NCI-H1417 treated with DMSO at 0.1 percent for 48 hours (cell line): ENCODE measurements at places on chromosomes 11 and 22.

DNA sequence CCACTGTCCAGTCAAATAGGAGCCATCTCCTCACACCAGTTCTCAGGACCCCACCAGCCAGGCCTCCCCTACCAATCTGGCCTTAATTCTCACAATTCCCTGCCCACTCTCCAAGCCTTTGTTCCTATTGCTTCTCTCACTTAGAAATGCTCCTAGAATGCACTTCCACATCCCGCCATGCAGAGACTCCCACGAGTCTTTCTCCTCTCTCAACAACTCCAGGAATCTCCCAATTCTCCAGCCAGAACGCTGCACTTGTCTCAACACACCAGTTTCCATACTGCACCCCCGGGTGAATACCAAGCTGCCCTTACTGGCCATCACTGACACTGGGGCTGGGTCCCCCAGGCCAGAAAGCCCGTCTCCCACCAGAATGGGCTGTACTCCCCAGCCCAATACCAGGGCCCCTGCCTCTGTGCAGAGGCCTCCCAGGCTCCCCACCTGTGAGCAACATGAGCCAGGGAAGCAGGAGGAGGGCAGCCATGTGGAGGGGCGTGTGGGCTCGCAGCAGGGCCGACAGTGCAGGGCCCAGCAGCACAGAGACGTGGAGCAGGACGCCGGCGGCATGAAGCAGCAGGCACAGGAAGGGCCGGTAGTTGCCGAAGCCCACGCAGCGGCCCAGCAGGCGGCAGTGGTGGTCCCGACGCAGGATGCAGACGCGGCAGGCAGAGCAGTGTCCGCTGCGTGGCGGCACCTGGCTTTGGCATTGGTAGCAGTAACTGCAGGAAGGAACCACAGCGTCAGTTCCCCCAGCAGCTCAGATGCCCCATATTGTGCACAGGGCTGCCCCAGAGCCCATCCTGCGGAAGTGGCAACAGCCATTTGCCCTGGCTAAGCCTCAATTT is 2.4 kb downstream of the ZDHHC24 start:
- DNase-seq: no peak

- DNase-seq: peak; percentile 96
These were observed at the start of gene ZNHIT2 for GRCh38 chr11:65117206-65118096. Gene ZNHIT2, minus strand, starts transcription at chr11:65117701. Its CDS starts 48 bp downstream, at chr11:65117653.

- DNase-seq: peak; percentile 33
These were observed 1158.5 kb downstream of the JRKL start for GRCh38 chr11:97548280-97548679.

- DNase-seq: no peak
These were observed 23.2 kb downstream of the RTN4RL2 start for GRCh38 chr11:57483562-57483918.

DNA sequence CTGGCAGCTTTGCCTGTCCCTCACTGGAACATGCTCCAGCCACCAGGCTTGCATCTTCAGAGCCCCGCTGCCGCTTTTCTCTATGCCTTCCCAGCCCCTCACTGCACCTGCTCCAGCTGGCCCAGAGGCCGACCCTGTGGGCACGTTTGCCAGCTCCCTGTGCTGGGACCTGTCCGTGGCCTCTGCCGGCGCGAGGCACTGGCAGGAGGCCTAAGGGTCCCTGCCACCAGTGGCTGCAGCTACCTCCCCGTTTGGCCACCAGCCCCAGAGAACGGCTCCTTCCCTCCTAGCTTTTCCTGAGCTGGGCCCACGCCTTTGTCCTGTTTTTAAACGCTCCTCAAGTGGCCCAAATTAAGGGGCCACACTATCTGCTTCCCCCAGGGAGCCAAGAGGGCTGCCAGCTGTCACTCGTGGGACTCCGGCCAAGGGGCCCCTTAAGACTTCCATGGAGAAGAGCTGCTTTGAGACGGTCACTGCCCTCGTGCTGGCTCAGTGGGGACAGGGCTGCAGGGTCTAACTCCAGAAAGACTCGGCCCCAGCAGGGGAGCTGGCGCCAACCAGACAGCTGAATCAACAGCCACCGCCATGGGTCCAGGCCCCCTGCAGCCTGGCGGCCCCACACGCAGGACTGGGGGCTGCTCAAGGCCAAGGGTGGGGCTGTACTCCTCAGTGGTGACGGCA is 24.6 kb upstream of the WNT7B start:
- DNase-seq: peak; percentile 73

GRCh38 chr11:75312346-75312745 is 39.1 kb downstream of the ARRB1 start:
- DNase-seq: no peak

DNA sequence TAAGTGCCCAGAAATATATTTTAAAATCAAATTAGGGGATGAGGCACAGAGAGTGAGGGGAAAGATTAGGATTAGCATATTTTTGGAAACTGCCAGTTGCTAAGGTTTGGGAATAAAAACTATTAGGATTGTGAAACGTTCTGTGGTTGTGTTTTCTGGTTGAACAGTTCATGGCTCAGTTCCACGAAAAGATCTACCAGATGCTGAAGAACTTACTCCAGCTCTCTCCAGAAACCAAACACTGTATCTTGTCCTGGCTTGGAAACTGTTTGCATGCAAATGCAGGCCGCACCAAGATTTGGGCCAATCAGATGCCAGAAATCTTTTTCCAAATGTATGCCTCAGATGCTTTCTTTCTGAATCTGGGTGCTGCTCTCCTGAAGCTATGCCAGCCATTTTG is 15.3 kb downstream of the UBE4A start:
- DNase-seq: no peak

GRCh38 chr11:124536520-124536919 is 6.9 kb downstream of the OR8B12 start:
- no peak for DNase-seq

DNA sequence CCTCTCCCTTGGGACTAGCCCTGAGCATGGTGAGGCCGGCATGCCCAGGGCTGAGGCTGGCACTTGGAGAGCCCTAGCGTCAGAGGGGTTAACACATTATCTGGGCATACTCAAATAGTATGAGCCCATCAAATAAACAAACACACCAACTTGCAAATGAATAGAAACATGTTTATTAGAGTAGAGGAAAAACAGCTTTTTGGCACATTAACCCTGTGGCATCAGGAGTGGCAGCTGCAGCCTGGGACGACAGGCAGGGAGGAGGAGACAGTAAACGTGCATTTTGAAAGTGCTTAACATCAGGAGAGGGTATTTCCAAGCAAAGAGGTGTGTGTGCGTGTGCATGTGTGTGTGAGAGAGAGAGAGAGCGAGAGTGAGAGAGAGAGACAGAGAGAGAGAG is 684.9 kb downstream of the NTM start:
- no peak for DNase-seq

DNA sequence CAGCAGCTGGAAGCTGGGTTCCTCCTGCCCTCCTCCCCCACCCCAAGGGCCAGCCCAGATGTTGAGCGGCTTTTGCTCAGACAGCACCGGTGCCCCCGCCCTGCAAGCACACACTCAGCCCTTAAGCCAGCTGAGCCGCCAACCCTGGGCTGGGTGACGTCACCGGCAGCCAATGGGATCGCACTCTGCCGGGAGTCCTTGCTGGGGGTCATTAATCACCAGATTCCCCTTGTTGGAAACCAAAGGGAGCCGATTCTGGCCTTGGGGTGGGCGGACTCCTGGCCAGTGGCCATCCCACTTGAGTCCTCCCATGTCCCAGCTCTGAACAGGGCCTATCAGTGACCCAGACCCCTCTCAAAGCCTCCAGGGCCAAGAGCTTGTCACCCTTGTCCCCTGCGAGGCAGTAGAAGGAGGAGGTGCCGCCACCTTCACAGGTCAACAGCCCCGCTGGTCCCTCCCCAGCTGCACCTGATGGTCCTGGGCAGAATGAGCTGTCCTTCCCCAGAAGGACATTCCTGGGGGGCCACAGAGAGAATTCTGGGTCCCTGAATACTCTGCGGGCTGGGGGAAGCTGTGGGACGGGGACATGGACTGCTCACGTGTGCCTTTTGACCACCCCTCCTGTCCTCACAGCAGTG is 7.4 kb downstream of the DUSP8 start:
- DNase-seq: no peak

DNA sequence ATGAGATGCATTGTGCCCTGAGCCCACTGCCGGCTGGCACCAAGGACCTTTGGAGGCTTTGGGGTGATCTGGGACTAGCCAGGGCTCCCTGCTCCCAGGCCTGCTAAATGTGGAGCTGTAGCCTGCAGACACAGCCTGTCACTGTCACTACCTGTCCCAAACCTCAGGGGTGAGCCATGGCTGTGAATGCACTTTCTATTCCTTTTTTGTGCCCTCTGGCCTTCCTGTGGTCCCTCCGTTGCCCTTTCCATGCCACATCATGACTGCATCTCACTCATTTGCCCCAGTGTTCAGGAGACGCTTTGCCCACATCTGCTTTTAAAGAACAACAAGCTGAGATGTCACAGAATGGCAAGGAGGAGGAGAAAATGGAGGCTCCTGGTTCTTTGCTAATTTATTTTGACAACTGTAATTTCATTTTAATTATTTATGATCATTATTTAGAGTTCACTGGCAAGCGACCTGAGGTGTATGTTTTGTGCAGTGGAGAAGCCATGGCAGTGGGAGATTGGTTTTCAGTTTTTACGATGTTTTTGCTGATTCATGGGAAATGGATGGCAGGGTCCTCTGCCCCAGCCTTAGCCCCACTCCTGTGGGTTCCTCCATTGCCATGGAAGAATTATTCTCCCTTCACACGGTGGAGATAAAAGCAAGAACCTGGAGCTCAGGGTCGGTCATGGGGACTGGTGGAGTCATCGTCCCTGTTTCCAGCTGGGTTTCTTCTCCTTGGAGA is 69.2 kb downstream of the TSPAN18 start:
- no peak for DNase-seq

GRCh38 chr11:94139416-94139815 is 10.8 kb downstream of the PANX1 start:
- DNase-seq: no peak

DNA sequence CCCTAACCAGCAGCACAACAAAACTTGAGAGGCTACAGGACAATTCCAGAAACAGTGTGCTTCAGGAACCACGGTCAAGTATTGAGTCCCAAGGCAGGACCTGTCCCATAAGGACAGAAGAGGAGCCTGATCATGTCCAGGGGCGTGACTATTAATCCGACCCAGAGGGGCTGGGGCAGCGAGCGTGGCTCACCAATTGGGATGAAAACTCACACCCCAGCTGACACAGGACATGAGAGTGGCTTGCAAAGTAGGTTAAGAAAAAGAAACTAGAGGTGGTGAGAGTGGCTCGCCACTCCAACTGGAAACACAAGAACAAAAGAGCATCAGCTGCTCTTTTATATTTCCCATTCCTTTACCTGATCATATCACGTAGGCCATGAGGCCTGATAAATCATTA is 16.0 kb upstream of the FEZ1 start:
- no peak for DNase-seq
